ENCODE measurements at places on chromosomes 13 and 19.

DNA sequence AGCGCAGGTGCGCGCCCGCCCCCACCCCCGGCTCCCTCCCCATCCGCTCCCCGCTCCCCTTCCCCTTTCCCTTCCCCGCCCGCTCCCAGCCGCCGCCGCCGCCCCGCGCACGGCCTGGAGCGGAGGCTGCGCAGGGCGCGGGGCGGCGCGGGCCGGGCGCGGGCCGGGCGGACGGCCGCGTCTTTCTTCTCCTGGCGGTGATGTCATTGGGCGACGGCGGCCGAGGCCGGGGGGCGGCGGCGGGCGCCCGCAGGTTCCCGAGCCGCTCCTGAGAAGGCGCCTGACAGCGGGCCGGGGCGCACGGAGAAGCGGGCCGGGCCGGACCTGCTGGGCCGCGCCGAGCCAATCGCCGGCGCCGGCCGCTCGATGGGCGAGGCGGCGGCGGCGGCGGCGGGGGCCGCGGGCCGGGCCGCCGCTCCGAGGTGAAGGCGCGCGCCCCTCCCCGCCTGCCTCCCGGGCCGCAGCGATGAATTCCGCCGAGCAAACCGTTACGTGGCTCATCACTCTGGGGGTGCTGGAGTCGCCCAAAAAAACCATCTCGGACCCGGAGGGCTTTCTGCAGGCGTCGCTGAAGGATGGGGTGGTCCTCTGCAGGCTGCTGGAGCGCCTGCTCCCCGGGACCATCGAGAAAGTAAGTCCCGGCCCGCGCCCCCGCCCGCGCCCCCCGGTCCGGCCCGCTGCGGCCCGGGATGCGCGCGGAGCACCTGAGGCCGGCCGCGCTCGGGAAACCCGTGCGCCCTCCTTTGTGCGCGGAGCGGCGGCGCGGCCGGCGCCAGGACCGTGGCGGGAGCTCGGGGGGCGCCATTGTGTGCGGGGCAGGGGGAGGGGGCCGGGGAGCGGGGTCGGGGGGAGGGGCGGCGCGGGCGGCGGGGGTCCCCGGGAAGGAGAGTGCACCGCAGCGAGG lies at the start of gene ARHGEF7:
TSS of gene ARHGEF7 (plus strand) at position 250 of the 904 bp plus-strand sequence. CDS start at position 467, 217 bp downstream.
- DNase-seq, result peak; percentile 45

GRCh38 chr13:32121316-32121715 lies 89.7 kb downstream of the FRY start:
- no peak for DNase-seq

DNA sequence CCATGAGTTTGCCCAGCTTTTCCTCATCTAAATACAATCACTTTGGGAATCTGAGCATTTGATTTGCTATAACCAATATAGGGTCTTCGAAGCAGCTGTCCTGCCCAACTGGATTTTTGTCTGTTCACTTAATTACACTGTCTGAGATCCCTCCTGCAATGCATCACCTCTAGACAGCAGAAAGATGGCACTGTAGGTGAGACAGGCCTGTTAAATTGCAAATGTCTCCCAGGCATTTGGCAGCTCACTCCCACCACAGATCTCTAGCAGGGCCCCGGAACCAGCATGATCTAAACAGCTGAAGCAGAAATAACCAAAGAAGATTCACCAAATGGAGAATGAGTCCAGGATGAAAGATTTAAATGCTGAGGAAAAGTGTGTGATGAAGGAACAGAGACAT lies 41.9 kb upstream of the SERPINE3 start:
- DNase-seq, result no peak

DNA sequence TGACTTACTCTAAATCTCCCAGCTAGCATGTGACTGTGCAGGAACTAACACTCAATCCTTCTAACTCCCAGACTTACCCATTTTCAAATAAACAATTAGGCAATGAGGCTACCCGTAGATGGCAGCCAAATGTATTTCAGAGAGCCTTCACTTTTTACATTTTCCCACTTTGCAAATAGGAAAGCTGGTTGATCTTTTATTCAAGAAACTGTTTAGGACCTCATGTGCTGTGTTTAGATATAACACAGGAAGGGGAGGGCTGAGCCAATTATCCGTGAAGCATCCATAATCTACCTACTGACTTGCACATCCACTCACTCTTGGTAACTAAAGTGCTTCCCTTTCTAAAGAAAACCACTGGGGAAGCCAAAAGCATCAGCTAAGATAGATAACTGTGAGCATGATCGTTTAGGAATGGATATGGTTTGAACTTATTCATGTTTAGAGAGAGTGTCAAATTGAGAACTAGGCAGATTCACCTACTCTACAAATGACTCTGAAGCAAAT lies 33.4 kb downstream of the MBNL2 start:
- no peak for DNase-seq

- DNase-seq, result no peak
Measured at GRCh38 chr19:16678498-16678897, 17.6 kb downstream of the TMEM38A start.

DNA sequence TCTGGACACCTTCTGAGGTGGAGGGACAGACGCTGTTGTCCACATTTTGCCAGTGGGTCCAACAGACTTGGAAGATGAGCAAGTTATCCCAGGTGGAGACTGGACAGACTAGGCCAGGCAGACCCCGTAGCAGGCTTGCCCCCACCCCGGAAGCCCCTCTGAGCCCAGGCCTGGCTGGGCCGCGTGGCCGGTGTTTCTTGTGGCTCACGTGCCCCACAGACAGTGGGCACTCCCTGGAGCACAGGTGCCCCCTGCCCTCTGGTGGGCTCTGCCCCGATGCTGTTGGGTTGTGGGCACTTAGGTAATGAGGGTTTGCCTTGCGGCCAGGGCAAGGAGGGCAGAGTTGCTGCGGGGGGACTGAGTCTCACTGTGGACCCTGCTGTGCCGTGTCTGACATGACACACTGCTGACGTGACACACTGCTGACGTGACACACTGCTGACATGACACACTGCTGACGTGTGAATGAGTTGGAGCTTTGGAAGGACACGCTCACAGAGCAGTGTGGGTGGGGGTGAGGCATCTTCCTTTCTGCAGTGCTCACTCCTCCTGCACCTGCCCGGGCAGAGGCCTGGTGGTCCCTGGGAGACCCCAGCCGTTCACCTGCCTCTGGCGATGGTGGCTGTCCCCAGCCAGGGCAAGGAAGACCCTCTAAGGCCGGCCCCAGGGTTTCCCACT lies 25.1 kb downstream of the DOT1L start:
- no peak for DNase-seq

DNA sequence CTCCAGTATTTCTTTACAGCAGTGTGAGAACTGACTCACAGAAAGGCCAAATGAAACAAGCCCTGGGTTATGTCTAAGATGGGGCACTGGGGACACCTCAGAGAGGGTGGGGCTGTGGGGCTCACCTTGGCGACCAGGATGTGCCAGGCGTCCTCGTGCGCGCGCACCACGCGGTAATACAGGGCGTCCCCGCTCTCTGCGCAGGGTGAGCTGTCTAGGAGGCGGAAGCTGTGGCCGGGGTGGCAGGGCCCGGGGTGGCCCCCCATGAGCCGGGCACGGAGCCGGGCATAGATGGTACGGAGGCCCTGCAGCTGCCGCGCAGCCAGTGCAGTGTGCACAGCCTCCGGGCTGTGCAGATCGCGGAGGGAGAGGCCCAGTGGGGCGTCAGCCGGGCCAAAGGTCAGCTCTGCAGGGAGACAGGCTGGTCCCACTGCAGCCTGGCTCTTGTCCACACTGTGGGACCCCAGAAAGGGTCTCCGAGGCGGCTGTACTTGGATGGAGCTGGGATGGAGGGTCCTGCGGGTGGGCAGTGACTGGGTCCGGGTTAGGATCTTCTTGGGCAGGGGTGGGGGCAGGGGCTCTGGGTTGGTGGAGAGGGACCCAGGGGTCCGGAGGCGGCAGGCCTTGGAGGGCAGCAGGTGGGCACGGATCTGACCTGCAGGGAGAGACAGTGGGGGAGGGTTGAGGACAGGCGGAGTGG lies 3.4 kb downstream of the PEAK3 start:
- no peak for DNase-seq

DNA sequence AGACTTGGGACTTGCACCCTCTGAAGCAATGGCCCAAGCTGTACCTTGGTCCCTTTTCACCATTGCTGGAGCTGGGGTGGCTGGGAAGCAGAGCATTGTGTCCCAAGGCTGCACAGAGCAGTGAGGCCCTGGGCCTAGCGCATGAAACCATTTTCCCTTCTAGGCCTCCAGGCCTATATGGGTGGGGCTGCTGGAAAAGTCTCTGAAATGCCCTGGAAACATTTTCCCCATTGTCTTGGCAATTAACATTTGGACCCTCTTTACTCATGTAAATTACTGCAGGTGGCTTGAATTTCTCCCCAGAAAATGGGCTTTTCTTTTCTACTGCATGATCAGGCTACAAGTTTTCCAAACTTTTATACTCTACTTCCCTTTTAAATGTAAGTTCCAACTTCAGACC lies 510.5 kb downstream of the SLITRK6 start:
- DNase-seq, result no peak

DNA sequence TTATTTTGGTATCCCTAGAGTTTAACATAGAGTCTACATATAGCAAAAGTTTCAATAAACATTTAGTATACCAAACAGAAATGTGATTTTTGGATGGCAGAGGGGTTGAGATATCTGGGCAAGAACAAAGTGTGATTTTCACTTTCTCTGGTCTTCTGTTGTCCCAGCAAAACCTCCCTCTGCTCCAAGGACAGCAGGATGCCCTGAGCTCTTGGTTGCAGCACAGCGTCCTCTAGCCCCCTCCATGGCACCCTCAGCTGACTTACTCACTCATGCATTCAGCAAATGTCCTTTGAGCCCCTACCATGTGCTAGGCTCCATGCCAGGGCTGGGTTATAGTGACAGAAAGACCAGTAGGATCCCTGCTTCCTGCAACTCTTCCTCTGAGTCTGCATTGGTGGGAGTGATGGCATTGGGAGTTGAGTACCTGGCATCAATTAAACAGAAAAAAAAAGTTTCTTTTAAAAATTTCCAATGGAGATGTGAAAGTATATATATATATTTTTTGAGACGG lies 104.8 kb upstream of the UBL3 start:
- no peak for DNase-seq

DNA sequence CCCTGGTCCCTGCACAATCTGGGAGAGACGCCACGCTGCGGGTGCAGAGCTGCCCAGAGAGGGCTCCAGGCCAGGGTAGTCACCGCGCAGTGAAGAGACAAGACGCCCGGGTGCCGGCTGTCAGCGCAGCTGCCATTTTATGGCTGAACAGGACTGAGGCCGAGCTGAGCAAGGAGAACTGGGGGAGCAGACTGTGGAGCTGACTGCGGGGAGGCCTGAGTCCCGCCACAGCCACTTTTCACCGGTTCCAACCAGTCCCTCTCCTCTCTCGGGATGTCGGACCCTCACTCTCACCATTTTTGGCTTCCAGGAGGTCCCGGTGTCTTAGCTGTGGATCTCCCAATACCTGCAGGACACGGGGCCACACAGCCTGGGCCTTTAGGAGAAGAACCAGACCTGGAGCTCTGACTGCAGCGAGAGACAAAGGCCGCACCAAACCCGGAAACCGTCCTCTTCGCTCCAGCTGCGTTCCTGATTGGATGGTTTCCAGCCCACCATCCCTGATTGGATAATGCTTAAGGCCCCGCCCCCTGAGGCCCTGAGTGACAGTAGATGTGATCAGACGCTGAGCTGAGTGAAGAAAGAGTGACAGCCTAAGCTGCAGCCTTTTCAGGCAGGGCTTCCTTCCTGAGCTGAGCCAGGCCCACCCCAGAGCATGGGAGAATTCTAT lies at the start of gene ZNF626:
TSS of gene ZNF626 (minus strand) at position 422 of the 670 bp plus-strand sequence. CDS start at position 297, 125 bp downstream.
- DNase-seq, result peak; percentile 92

Measured in NCI-H2081 (cell line).